ENCODE measurements at places on chromosomes 1 and 21. TPM values are rescaled to one million over a fixed set of nuclear protein-coding genes. Genes with fewer than 3 reads are reported as not detected.

- DNase-seq, result no peak
These were observed 18.5 kb downstream of the TP53BP2 start for GRCh38 chr1:223827193-223827663.

- DNase-seq, result no peak
These were observed 26.5 kb upstream of the ITLN1 start for GRCh38 chr1:160911441-160911840.

- DNase-seq, result no peak
These were observed 101.7 kb upstream of the BEND5 start for GRCh38 chr1:48878191-48878940.

DNA sequence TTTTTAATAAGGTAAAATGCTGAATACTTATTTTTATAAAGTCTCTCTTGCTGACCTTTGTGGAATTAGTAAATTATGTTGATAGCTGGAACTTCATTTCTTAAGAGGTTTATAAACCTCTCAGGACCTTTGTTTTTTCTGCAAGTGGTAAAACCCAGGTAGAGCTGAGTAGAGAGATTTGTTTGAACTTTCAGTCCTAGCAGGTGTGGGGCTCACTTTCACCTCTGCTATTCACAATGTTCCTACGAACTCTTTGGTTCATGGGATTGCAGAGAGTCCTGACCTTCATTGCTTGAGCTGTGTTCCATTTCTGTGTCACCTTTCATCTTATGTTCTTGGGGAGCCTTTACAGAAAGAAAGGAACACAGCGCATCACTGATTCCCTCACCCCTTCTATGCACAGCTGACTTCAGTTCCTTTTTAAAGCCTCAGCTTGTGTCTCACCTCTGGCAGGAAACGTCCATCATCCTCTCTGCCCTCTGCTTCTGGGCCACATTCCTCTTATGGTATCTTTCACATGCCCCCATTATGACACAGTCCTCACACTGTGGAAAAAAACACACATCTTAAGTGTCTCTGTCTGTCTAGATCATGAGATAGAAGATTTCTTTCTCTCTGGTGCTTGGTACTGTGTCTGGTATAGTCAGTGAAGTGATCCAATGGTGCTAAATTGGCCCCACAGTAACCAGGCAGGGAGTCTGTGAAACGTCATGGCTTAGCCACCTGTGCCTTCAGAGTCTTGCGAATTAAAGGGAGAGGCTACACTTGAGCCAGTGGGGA is 262.5 kb upstream of the B3GALT2 start:
- peak; percentile 84 for DNase-seq

- DNase-seq, result no peak
These were observed 57.5 kb downstream of the KIAA0319L start for GRCh38 chr1:35499652-35500176.

DNA sequence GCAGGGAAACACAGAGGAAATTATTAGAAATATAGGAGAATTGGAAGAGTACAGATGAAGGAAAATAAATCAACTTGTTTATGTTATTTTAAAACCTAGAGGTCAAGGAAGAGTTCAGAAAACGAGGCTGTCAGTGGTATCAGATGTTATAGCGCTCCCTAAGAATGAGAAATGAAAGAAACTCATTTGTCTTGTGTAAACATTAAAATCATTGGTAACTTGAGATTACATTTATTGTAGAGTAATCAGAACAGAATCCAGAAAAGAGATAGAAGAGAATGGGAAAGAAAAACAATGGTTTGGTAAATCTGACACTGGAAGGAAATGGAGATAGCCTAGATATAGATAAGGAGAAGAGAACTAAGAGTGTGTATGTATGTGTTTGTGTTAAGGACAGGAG is 106.4 kb downstream of the ATF6 start:
- no peak for DNase-seq

DNA sequence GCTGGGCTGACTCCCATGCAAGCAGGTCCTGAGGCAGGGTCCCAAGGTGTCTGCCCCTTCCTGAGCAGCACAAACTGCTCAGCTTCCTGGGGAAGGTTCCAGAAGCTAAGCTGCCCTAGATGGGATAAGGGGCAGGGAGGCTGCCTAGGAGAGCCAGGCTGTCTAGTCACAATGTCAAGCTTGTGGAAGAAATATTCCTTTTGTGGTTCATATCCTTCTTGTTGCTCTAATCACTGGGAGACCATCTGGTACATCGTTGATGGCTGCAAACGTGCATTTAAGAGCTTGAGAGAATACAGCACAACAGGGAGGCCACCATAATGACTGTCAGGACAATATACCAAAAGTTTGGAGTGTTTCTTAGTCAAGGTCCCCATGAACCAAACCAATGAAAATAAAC is 67.4 kb downstream of the SLC16A1 start:
- no peak for DNase-seq

DNA sequence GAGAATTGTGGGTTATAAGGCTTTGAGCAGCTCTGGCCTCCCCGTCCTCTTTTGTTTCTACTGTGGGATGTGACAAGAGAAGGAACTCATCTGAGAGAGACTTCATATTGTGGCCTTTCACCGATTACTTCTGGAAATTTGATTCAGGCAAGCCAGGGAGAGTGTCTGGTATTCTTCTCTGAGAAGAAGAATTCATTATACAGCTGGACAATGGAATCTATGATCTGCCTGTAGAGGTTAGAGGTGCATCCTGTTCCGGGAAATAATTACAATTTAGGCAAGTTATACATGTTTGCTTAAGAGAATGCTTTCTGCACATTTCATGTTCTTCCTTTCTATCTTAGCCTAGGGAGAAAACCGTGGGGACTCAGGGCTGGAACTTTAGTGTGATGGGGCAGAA is 12.8 kb upstream of the RNU1-2 start:
- no peak for DNase-seq

- DNase-seq, result peak; percentile 85
These were observed at the start of gene LCK for GRCh38 chr1:32250893-32251716. Gene LCK (plus strand): TSS chr1:32251265. CDS start chr1:32274330, 23,065 bp downstream.

GRCh38 chr1:194024659-194025058 is 838.2 kb upstream of the B3GALT2 start:
- no peak for DNase-seq

GRCh38 chr1:223754681-223755431 is 42.5 kb downstream of the CAPN2 start:
- no peak for DNase-seq

DNA sequence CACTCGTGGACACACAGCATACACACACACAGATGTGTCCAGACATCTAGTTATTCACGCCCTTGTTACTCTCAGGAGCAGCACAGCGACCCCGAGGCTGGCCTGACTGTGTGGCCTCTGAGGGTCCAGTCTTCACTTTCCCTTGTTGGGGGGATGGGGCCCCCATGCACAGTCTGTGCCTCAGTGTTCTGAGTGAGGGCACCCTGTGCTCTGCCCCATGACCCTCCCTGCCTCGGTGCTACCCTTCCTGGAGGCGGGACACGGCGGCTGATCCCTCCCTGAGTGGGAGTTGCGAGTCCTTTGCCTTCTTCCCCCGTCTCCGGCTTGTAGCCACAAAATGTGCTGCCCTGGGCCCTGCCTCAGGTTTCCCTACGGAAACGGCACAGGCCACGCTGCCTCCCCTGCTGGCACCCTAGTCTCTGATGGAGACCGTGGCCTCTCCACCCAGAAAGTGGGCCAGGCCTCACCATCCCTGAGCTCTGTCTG is 8.6 kb downstream of the CSTB start:
- no peak for DNase-seq

DNA sequence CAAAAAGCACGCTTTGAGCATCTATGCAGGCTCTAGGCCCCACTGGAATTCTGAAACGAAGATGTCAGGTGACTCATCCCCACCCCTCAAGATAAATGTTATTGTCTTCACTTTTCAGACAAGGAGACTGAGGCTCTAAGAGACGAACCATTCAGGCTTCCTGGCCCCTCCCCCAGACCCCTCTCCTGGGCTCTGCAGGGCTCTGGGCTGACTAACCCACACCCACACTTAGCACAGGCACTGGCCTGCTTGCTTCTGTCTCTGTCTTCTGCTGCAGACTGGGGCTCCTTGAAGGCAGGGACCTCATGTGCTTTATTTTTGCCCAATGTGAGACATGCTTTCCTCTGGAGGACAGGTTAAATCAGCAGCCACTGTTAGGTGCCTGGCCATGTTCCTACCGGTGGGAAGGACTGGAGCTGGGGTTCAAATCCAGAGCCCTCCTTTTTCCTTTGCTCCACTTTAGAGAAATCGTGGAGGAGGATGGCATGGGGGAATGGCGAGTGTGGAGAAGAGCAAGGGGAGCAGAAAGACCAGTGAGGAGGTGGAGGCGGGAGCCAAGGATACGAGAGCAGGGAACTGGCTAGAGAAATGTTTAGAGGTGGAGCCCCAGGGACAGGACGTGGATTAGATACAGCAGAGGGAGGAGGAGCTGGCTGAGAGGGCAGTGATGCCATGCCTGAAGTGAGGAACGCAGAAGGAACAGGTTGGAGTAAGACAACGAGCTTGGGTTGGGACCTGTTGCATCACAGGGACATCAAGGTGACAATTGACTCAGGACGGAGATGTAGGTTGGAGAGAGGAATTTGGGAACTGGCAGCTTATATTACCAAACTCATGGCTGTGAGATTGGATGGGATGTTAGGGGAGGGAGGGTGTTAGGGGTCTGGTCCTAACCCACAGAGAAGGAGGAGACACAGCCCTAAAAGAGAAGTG is 1.7 kb downstream of the TMEM125 start:
- DNase-seq, result no peak

DNA sequence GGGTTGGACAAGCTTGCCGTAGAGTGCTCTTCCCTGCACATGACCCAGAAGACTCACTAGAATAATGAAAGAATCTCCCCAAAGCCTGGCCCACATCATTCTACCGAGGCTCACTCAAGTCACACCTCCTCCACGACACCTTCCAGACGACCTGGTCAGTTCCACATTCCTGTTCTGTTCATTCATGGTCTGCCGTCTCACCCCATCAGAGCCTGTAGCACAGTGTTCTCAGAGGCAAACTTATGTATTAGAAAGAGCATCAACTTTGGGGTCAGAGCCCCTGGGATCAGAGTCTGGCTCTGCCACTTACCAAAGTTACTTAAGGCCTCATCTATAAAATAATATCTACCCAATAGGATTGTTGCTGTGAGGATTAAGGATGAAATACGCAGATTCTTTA is 7.5 kb downstream of the OLFML3 start:
- no peak for DNase-seq

DNA sequence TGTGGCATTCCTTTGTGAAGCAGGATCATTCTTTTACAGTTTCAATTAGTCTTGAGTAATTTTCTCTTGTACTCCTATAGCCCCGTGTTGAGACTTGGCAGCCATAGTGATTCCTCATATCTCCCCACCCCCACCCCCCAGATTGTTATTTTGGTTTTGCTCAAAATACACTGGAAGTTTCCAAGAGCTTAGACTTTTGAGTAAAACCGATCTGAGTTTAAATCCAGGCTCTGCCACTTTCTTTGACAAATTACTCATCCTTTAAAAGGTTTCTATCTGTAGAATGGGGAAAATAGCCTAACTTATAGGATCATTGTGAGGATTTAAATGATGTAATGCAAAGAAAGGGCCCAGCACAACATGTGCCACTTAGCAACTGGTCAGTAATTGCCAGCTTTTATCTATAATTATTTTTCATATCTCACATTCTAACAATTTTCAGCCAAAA is 53.1 kb upstream of the RC3H1 start:
- DNase-seq, result no peak

- DNase-seq, result no peak
These were observed 18.8 kb upstream of the ECE1 start for GRCh38 chr1:21308847-21309652.

DNA sequence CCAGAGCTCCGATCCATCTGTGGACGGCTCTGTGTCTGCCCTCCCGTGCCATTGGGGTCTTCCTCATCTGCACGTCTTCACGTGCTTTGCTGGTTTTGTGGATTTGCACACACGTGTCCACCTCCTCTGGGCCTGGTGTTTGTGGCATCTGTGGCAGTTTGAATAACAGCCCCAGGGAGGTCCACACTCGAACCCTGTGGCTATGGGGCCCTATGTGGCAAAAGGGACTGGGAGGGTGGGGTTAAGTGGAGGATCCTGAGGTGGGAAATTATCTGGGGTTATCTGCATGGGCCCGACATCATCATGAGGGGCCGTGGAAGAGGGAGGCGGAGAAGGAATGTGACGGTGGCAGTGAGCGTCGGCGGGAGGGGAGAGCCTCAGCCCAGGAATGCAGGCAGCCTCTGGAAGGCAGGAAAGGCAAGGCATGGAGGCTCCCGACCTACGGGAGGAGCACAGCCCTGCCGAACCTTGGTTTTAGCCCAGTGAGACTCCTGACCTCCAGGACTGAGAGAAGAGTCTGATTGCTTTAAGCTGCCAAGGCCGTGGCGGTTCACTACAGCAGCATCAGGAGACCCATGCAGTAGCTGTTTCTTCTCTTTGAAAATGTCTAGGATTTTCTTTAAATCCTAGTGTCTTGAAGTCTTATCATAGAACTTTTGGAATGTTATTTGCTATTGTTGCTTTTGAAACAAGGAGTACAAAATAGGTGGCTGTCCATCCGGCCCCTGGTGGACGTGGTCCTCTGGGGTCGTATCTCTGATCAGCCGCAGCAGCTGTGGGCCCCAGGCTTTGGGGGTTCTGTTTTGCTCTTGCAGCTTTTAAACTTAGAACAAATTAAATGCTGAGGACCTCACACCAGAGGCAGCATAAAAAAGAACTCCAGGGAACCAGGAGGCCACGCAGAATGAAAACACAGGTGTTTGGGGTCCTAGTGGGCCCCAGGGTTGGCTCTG is 40.0 kb upstream of the LRRC3 start:
- no peak for DNase-seq

DNA sequence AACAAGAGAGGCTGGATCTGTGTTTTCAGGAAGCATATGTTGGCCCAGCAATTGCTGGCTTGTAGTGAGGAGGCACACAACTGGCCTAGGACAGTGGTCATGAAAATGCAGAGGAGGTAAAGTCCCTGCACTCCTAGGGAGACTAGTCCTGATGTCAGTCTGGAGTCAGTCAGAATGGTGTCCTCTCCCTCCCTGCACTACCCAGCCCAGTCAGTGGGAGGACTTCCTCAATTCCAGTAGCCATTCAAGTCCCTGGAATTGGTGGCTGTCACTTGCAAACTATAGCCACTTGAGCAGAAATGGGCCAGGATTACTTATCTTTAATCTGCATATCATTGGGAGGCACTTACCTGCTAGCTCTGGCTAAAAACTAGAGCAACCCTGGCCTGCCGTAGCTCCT is 18.6 kb downstream of the NDUFS5 start:
- no peak for DNase-seq

- no peak for DNase-seq
These were observed 60.0 kb upstream of the NTPCR start for GRCh38 chr1:232890340-232890943.

GRCh38 chr1:152022474-152022873 is 14.3 kb downstream of the S100A11 start:
- DNase-seq, result no peak

GRCh38 chr1:55943012-55943411 is 636.4 kb downstream of the PLPP3 start:
- DNase-seq, result no peak

GRCh38 chr1:100811808-100812207 is 82.8 kb downstream of the EXTL2 start:
- DNase-seq, result no peak

Gene PTGFR
- not detected for total RNA-seq

Gene NR5A2
- total RNA-seq, result 5.4 TPM

Gene ADORA1
- total RNA-seq, result not detected

Gene C1orf87
- total RNA-seq, result not detected

Gene ANGPTL7
- total RNA-seq, result not detected

Gene CGN
- 5.5 TPM for total RNA-seq

Gene CYYR1
- total RNA-seq, result not detected

Gene AADACL4
- not detected for total RNA-seq

Gene GJA5
- not detected for total RNA-seq

Gene ANKRD45
- not detected for total RNA-seq

Gene ANKRD34A
- 4.8 TPM for total RNA-seq
